ENCODE measurements at places on chromosomes 7 and 10.

DNA sequence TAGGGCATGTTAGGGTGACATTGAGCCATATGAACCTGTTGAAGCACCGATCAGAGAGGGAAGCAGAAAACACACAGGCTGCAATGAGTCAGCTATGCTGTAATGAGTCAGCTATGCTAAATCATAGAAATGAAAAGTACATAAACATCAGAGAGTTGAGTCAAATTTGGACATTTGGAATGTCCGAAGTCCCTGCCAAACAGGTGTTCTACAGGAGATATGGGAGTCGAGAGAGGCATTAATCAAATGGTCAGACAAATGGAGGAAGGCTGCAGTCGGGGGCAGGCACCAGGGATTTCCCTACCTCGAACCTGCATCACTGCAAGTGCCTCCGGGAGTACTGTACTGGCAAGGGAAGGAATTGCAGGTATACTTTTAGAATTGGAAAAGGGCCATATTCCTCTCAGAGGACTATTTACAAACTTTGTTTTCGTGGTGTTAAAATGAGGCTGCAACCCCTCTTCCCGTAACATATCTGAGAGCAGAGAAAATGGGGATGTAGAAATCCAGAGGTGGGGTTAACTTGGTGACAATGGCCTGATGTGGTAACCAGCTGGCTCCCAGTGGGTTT, 8.8 kb upstream of the ZC3HAV1 start:
- no peak for DNase-seq

GRCh38 chr7:69608049-69608448, 9.8 kb downstream of the AUTS2 start:
- no peak for DNase-seq

DNA sequence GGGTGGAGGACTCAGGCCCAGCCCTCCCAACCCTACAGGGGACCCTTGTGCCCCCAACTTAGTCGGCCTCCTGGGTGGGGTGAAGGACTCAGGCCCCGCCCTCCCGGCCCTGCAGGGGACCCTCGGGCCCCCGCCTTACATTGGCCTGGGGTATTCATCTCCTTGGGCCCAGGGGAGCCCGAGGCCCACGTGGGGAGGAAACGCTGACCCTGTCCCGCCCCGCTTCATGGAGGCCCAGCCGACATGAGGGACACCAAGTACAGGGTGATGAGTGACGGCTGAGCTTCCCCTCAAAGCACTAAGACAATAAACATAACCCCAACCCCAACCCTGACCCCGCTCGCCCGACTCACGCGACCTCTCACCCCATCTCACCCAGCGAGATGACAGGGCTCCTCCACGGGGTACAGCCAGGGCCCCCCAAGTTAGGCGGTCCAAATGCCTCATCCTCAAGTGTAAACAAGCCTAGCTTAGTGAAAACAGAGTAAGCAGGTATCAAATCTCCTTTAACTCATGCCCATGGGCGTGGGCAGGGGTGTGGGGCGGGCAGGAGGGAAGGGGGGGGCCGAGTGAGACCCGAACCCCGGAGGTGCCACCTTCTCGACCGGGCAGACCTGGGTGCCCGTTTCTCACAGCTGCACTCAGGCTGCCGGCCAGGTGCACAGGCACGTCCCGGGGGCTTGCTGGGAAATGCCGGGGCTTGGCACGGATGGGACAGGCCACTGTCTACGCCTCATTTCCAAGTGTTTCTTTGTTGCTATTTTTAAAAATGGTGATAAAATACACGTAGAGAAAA, 8.2 kb downstream of the CYP2W1 start:
- DNase-seq: no peak

GRCh38 chr10:84412482-84412881, 84.1 kb downstream of the CCSER2 start:
- DNase-seq: no peak

- no peak for DNase-seq
Observed at GRCh38 chr7:80453699-80454340, 58.0 kb downstream of the GNAT3 start.

DNA sequence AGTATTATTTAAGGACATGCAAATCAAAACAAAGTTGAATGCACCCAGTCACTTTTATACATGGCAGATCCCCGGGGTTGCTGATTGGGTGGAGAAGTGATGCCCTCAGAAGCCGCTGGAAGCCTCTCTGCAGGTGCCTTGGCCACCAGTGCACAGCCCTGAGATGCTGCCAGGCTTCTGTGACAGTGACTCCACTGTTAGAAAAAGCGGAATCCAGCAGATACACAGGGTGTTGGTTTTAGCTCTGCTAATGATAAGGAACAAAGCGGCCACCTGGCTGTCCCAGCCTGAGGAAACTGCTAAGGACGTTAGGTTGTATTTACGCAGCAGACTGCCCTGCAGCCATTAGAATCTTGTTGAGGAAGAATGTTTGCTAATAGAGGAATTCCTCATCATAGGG, 47.5 kb downstream of the JAKMIP3 start:
- DNase-seq: no peak

DNA sequence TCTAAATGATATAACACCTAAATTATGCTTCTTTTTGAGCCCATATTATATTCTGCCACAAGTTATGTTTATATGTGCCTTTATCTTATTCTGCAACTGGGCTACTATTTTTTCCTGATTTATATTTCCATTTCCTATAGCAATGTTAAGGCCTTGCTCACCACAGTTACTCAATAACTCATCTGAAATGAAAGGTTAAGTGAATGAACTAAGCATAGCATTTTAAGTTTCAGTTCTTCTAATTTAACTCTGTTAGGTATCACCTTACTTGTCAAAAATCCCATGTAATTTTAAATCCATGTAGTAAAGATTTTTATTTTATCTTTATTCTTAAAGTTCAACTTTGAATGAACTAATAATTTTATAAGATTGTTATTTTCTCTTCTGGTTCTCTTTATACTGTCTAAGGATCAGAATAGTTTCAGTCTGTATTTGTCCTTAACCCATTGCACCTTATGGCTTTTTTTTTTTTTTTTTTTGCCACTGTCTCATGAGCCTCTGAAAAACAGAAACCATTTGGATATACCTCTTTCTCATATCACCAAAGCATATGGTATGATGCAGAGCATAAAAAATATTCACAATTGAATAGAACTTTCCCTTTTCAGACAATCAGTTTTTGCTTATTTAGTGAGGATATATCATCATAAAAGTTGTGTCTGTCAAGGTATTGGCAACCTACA, 301.8 kb upstream of the ZWINT start:
- no peak for DNase-seq

DNA sequence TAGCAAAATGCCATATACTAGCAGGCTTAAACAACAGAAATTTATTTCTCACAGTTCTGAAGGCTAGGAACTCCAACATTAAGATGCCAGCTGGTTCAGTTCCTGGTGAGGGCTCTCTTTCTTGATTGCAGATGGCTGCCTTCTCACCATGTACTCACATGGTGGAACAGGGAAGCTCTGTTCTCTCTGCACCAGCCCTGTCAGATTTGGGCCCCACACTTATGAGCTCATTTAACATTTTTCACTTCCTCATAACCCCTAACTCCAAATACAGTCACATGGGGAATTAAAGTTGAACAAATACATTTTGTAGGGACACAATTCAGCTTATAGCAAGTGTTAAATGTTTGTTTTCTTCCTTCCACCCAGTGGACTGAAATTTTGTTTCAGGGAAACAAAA, 218.6 kb upstream of the TAC1 start:
- DNase-seq: no peak

DNA sequence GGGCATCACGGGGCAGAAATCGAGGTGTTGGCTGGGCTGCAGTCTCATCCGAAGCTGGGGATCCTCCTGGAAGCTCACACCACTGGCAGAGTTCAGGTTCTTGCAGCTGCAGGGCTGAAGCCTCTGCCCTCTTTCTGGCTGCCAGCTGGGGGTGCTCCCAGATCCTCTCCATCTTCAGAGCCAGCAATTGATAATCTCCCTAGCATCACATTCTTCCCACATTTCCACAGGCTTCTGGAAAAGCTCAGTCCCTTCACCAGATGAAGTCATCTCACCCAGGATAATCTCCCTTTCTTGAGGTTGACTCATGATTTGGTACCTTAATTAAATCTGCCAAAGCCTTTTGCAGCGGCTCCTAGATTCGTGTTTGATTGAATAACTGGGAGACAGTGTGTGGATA, 55.2 kb downstream of the NRP1 start:
- DNase-seq: no peak

DNA sequence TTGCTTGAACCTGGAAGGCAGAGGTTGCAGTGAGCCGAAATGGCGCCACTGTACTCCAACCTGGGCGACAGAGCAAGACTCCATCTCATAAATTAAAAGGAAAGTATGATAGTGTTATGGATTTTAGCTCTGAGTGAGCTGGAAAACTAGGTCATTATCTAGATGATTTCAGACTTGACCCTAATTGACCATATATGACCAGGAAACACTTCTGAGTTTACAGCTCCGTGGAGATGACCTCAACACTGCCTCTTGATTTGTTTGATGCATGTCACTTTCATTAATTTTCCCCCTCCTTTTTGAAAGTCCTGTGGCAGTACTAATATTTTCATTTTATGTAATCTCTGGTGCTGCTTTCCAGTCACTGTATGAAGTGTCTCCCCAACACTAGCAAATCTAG, 7.8 kb upstream of the SEC61A2 start:
- no peak for DNase-seq

DNA sequence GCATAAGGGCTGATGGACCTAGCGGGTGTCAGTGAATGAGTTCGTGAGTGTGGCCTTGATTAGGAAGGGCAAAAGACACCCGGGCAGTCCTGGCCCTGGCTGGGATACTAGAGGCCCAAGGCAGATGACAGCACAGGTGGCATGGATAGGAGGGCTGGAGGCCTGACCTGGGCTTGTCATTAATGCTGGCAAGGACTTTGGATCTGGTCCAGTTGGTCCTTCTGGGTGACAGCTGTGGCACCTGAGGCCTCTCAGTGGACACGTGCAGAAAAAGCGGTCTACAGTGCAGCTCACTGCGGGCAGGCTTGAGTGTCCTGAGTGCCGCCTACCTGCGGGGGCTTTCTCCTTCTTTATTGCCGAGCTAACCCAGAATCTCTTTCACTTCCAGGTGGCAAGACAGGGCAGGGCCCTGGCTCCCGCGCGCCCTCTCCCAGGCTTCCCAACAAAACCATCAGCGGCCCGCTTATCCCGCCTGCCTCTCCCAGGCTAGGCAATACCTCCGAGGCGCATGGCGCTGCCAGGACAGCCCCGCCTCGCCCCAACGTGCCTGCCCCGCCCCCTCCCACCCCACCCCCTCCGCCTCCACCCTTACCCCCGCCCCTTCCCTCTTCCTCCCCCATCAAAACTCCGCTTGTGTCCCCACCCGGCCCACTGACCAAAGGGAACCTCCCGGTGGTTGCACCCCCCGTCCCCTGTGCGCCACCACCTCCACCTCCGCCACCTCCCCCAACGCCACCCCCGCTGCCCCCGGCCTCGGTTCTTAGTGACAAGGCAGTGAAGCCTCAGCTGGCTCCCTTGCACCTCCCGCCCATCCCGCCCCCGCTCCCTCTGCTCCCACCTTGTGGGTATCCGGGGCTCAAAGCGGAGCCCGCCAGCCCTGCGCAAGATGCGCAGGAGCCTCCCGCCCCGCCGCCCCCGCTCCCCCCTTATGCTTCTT, 77.4 kb downstream of the WIPF3 start:
- peak; percentile 52 for DNase-seq

- no peak for DNase-seq
Observed at GRCh38 chr10:15715619-15716227, 4.0 kb downstream of the ITGA8 start.

DNA sequence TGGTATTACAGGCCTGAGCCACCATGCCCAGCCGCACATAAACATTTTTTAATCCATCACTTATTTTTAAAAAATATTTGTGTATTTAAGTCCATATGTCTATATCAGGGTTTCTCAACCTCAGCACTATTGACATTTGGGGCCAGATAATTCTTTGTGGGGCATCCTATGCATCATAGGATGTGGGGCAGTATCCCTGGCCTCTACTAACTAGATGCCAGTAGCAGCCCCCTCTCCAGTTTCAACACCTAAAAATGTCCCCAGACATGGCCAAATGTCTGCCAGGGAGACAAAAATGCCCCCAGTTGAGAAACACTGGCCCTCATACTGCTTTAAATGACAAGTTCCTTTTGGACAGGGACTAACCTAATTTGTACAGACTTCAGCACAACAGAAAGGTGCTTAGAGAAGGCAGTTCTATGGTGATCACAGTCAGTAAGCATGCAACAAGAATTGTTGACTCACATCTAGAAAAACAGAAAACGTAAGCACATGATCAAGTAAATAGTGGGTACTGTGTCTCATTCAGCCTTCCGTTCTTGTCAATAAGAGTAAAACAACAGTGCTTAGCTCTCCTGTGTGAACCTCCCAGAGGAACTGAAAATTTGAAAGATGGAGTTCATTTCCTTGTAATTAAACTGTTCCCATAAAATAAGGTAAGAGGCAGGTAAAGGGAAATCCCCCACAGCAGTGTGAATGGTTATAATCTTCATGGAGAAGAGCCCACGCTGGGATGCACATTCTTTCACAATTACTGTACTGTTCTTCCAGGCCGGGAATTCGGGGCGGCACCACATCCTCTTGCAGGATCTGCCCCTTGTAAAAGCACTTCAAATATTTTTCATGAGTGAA, 17.3 kb upstream of the ADRB1 start:
- no peak for DNase-seq
